Heart left ventricle (tissue), 16 donors: ENCODE measurements at places on chromosomes 13 and 19. TPM values are rescaled to one million over a fixed set of nuclear protein-coding genes. Genes with fewer than 3 reads are reported as not detected.

The LHB gene
- total RNA-seq = not detected

The ZNF578 gene
- total RNA-seq = 0.64 TPM

DNA sequence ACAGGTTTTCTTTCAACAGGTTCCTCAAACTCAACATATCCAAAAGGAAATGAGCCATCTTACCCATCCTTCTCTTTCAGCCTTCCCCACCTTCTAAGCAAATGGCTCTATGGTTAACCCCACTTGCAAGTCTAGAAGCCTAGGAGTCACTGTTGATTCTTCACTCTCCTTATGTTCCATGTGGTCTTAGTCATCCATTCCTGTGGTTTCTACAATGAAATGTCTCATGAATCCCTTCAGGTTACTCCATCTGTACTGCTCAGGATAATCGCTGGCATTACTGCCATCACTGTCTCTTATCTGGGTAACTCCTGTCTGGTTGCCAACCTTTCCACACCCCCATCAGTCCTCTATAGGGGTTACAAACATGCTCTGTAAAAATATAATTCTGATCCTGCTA is 381.3 kb downstream of the ENOX1 start:
- no peak for DNase-seq

DNA sequence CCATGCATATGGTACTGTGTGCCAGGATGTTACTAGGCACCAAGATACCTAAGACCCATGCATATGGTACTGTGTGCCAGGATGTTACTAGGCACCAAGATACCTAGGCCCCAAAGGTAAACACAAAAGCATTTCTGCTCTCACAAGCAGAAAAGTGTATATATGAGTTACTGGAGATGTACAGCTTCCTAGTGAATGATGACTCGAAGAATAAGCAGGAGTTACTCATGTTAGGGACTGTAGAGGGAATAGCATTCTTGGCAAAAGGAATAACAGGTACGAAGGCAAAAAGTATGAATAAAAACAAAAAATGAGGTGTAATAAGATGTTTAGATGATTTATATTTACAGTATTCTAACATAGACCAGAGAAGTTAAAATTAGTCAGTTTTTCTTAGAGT is 383.7 kb downstream of the DIAPH3 start:
- DNase-seq = no peak

DNA sequence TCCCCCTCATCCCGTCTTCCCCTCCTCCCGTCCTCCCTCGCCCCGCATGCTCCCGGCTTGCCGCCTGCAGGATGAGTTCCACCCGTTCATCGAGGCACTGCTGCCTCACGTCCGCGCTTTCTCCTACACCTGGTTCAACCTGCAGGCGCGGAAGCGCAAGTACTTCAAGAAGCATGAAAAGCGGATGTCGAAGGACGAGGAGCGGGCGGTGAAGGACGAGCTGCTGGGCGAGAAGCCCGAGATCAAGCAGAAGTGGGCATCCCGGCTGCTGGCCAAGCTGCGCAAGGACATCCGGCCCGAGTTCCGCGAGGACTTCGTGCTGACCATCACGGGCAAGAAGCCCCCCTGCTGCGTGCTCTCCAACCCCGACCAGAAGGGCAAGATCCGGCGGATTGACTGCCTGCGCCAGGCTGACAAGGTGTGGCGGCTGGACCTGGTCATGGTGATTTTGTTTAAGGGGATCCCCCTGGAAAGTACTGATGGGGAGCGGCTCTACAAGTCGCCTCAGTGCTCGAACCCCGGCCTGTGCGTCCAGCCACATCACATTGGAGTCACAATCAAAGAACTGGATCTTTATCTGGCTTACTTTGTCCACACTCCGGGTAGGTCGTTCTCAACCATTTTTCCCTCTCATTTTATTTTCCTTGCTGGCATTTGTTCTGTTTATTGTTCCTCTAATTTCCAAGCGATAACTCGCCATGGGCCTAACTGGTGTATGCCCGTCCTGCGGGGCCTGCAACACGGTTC is 29.8 kb downstream of the NFIX start:
- DNase-seq = no peak

DNA sequence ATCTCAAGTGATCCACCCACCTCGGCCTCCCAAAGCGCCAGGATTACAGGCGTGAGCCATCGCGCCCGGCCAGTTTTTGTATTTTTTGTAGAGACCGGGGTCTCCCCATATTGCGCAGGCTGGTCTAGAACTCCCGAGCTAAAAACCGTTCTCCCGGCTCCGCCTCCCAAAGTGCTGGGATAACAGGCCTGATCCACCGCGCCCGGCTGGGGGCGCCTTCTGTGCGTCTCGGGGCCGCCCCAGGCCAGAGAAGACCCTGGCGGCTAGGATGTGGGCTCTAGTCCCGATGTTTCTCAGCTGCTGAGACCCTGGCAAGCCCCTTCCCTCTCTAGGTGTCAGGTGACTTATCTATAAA is 3.6 kb downstream of the ARHGAP45 start:
- DNase-seq = no peak

DNA sequence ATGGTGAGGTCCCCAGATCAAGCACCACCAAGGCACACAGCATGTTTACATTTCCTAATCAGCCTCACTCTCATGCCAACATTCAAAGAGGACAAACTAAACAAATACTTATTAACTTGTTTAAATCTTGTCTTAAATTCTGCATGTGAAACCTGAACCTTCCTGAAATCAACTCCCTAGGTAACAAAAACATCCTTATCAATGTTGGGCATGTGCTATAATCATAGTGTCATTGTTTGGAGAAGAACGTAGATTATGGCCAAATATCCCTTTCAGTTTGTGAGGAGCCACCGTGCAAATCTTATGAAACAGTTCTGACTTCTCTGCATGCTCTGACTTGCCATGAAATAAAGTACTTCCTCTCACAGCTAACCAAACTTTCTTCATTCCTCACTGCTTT is 123.8 kb downstream of the NDFIP2 start:
- no peak for DNase-seq

GRCh38 chr19:45717983-45718650 is 12.6 kb downstream of the FBXO46 start:
- no peak for DNase-seq

- DNase-seq = no peak
Measured at GRCh38 chr13:80010286-80010831, 330.6 kb downstream of the SPRY2 start.

DNA sequence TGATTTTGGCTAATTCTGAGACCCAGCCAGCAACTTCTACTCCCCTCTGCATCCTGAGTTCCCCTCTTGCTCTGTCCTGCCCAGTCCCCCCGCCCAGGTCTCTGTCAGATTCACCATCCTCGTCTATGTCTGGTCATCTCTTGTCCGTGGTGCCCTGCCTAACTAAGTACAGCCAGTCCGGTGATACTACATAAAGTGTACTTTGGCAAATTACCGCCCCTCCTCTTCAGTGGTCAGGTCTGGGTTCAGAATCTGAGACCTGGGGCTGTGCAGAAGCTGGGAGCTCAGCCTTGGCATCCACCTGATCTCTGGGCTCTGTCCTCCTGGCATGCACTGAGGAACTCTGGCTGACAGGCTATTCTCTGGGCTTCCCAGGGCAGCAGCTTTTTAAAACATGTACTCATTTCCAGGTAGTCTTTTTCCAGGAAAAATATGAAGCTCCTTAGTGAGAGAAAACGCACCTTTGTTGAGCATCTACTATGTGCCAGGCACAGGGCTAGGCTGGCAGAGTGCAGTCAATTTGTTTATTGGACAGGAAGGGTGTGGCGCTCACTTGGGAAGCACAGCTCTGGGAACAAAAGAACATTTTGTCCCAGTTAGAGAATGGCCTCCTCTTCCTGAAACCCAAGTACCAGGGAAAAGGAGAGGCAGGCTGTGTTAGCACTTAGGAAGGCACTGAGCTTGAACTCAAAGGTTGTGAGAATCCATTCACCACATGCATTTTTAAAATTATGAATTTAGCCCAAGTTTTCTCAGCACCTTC is 88.9 kb downstream of the TSHZ3 start:
- DNase-seq = no peak

DNA sequence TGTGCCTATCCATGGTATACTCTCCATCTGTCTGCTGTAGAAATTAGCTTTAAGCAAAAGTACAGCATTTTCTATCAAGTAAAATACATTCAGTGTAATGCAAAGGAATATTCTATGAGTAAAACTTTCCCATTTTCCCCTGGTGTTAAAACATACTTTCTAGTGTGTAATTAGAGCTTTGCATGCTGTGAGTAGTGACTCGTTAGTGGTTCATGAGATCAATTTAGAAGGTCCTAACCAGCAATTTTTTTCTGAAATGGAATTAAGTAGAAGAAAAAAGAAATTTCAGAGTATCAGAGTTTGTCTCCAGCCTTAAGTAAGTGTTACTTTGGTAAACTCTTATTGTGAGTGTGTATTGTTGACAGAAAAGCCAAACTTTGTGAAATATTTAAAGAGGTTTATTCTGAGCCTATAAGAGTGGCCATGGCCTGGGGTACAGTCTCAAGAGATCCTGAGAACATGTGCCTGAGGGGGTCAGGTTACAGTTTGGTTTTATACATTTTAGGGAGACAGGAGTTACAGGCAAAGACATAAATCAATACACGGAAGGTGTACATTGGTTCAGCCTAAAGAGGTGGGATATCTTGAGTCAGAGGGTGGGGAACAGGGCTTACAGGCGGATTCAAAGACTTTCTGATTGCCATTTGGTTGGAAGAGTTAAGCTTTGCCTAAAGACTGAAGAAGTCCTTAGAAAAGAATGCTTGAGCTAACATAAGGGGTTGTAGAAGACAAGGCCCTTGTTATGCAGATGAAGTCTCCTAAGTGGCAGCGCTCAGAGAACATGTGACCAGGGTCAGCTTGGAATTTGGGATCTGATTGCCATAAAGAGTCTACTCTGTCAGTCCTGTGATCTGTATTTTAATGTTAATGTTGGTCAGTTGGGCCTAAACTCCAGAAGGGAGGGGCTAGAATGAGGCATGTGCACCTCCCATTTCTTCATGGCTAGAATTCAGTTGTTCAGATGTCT is 25.5 kb downstream of the FAM187B start:
- no peak for DNase-seq

DNA sequence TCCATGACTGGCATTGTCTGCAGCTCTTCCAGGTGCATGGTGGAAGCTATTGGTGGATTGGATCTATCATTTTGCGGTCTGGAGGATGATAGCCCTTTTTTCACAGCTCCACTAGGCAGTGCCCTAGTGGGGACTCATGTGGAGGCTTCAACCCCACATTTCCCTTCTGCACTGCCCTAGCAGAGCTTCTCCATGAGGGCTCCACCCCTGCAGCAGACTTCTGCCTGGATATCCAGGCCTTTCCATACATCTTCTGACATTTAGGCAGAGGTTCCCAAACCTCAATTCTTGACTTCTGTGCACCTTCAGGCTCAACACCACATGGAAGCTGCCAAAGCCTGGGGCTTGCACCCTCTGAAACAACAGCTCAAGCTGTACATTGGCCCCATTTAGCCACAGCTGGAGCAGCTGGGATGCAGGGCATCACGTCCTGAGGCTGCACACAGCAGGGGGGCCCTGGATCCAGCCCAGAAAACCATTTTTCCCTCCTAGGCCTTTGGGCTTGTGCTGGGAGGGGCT is 800.2 kb upstream of the MIR17HG start:
- no peak for DNase-seq

GRCh38 chr19:12638611-12639182 is 27.8 kb downstream of the MAN2B1 start:
- DNase-seq = no peak

DNA sequence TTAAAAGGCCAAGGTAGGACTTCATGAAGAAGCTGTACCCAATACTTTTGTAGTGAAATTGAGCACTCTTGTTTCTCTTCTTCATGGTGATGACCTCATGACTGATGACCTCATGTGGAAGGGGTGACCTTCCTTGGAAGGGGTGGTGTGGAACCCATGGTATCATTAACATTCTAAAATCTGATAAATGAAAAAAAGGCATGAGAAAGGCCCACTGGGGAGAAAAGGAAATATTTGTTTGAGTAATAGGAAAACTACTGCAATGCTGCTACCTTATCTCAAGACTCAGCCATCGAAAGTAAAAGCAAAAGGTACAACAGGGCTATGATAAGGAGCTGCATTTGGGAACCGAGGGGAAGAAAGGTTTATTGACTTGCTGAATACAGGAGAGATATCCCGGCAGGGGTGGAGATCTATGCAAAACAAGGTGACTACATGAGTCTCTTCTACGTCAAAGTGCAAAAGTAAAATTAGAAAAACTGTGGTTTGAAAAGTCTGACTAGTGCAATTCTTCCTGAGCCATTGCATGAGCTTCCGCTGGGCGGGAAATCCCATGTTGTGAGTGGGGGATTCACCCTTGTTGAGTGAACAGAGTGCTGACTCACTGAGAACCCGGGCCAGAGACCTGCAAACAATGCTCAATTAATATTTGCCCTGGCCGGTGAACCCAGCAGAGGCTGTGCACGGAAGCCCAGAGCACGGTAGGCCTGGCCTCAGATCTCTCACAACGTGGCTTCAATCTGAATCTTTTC is 138.9 kb upstream of the RFC3 start:
- DNase-seq = peak; percentile 66

DNA sequence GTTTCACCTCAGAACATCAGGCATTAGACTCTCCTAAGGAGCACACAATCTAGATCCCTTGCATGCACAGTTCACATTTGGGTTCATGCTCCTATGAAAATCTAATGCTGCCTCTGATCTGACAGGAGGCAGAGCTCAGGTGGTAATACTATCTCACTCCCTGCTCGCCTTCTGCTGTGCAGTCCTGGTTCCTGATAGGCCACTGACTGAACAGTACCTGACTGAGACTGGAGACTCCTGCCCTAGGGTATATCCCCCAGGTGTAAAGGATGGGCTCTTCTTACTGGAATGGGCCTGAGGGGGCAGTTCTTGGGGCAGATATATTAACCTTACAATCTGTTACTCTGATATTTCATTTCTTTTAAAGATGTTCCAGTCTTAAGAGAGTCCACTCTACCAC is 6.3 kb downstream of the OBI1 start:
- DNase-seq = no peak
